ENCODE measurements at places on chromosomes 7 and 10.

DNA sequence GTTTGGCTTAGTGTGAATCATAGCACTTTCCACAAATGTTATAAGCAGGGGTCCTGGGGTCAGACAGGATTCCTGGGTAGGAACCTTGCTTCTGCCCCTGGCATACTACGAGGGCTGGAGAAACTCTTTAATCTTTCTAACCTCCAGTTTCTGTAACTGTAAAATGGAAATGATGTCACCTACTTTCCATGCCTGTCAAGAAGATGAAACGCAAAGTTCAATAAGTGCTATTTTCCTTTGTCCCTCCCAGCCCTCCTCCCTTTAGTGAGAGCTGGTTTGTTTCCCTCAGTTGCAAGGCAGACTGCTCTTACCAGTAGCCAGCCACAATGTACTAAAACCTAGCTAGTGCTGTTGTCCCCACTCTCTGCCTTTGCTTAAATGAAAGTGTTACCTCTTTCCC, 117.1 kb upstream of the HPS1 start:
- no peak for DNase-seq

- DNase-seq: no peak
Observed at GRCh38 chr7:44224080-44224973, 23.5 kb downstream of the YKT6 start.

DNA sequence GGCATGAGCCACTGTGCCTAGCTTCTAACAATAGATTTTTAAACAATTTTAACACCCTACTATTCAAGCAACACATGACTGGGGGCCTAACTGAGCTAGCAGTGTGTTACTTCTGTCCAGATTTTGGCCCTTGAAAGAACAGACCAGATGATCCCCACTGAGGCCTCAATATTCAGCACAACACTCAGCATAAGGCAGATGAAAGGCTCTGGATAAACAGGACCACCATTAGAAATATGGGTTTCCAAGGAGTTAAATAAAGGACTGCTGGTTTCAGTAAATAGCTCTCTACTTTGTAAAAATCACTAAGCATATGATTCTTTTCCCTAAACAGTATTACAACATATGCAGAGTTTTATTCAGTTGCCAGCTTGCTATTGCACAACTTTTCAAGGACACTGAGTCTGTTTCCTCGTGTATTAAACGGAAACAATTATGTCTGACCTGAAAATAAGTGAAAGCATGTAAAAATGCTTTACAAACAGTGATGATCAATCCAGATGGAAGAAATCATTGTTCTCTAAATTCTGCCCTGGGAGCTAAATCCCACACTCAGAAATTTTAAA, 23.8 kb upstream of the FZD1 start:
- DNase-seq: no peak

DNA sequence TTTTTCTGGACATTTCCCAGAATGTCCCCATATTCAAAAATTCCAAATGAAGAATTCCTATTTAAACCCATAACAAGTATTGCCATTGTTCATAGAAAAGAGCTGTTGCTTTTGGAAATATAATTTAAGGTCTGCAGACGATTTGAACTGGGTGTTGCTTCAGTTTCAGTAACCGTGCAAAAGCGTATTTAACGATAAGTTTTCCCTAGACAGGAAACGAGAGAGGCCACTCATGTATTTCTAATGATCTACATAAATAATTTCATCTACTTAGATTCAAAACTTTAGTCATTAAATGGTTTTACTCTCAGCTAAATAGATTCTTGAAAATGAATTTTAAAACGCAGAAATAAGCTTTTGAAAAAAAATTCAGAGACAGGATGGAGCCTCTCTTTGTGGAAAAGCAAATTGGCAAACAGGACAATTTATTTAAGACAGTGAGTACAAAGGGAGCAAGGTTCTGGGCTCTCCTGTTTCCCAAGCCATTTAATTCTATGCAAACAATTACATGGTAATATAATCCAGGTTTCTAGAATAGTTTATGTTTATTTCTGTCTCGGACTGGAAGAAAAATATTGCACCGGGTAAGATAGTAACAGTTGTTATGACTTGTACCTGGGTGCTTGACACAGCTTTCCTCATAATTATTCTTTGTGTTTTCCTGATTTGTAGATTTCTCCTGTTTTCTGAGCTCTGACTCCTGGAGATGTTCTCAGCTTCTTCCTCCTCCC, 263.0 kb downstream of the BAMBI start:
- DNase-seq: no peak

DNA sequence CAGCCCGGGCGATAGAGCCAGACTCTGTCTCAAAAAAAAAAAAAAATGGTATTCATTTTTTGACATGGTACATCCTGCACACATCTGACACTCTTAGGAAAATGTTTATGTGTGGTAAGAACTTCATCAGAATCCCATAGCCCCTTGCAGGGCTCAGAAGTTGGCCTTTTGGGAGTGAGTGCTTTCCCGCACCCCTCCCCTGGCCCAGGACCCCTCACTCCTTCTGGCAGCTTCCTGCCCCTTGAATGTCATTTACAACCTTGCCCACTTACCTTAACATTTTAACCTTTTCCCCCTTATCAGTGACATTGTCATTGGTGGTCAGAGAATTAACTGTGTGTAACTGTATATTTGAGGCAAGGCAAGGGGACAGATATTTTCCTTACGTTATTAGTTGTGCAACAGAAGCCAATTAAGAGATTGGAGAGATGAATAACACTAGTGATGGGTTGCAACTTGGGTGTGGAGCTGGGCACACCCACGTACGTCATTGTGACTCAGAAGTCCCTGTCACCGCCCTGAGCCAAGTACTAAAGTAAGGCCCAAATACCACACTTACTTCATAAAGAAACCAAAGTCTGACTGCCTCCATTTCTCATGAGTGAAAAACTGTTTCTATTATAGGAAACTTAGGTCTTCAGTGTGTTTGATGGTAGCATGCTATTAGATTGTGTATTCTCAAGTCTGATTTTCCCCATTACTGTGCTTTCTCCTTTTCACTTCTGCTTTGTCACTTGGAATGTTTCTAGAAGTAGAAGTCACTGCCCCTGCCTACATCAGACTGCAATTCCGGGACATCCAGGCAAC, 31.6 kb downstream of the OGDH start:
- DNase-seq: no peak

- DNase-seq: no peak
Observed at GRCh38 chr7:18659746-18660145, 164.2 kb downstream of the HDAC9 start.

DNA sequence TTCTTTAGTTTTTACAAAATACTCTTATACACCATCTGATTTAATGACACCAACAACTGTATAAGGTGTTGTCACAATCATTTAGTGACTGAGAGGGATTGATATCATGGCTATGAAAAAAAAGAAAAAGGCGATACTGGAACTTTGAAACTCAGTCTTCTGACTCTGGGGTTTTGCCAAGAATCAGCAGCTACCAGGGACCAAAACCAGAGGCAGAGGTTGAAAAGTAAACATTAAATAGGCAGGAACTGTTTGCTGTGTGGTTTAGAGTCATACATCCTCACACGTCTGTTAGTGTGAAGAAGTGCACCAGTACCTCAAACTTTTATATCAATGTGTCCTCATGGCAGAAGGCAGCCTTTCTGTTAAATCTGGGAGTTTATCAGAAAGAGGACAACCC, 19.9 kb upstream of the GGCT start:
- no peak for DNase-seq

DNA sequence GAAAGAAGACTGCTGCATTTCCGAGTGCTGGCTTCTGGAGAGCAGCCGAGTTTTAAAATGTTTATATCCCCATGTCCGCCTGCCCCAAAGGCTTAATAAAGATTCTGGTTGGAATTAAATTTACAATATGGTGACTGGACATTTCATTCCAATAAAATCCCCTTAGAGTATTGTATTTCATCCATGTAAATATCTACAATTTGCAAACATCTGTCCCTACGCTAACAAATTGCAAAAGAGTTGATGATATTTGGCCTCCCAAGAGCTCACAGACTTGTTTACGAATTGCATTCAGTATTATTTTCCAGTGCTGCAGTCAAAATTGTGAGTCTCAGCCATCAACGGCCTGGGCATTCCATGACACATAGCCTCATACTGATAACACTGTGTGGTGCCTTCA, 50.1 kb downstream of the PLEKHS1 start:
- no peak for DNase-seq

DNA sequence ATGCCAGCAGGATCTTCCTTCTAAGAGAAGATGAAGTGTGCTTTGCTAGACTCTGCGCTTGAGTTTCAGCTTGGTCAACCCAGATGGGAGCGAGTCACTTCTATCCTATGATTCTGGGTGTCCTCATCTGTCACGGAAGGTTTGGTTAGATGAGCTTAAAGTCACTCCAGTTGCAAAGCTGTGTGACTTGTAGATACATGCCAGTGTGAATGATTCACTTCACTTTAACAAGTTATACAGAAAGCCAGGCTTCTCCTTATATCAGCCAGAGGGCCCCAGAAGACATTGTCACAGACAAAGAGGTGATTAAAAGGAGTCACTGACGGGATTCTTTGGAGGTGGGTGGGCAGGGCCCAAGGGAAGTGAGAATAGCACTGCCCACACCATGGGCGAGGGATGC, 122.6 kb upstream of the PFKP start:
- DNase-seq: no peak

DNA sequence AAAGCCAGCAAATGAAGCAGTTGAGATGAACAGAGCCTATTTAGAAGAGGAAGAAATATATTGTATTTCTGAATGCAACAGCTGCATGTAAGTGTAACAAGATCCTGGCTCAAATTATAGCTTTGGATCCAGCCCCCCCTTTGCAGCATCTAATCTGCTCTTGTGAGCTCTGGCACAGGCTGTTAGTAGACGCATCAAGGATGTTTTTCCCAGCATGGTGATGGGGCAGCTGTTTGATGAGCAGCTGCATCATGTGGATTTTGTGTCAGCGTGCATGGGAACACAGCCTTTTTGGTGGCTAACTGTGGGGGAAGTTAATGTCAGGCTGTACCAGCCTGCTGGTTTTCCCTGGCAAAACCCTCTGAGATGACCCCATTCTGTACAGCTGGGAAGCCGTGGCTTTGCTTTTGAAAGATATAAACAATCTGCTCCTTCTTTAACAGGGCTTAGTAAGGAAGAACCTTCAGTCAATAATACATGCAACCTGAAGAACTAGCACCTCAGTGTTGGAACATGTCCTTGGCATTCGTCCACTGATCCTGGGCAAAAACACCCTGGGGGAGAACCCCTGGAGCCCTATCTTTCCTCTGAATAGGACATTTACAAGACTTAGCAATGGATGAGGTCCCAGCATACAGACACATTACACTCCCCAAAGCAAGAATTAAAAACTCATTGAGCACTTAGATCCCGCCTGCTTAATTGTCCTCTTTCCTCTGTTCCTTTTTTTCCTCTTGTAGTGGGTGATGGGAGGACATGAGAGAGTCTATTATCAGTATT, 70.6 kb downstream of the NPS start:
- no peak for DNase-seq

GRCh38 chr10:114294549-114294948, 55.5 kb downstream of the VWA2 start:
- no peak for DNase-seq

DNA sequence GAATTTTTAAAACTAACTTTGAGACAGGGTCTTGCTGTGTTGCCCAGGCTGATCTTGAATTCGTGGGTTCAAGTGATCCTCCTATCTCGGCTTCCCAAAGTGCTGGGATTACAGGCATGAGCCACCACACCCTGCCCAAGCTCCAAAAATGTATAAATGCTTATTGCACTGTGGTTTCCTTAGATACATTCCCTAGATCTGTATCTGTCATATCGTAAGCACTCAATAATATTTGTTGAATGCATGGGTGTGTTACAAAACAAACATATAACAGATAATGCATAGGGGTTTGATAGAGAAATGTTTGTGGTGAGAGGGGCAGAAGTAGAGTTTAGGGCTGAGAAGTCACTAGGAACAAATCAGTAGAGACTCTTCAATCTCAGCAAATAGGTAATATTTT, 955.3 kb upstream of the C7orf33 start:
- DNase-seq: no peak

DNA sequence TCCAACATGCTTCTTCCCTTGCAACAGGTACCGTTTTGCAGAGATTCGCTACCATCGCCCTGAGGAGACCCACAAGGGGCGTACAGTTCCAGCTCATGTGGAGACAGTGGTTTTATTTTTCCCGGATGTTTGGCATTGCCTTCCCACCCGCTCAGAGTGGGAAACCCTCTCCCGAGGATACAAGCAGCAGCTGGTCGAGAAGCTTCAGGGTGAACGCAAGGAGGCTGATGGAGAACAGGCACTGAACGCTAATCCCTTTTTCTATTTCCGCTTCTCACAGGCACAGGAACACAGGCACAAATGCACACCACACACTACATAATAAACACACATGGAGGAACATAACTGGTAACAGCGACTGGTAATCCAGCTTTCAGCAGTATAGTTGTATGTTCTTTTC, 35.2 kb downstream of the CCAR1 start:
- no peak for DNase-seq

DNA sequence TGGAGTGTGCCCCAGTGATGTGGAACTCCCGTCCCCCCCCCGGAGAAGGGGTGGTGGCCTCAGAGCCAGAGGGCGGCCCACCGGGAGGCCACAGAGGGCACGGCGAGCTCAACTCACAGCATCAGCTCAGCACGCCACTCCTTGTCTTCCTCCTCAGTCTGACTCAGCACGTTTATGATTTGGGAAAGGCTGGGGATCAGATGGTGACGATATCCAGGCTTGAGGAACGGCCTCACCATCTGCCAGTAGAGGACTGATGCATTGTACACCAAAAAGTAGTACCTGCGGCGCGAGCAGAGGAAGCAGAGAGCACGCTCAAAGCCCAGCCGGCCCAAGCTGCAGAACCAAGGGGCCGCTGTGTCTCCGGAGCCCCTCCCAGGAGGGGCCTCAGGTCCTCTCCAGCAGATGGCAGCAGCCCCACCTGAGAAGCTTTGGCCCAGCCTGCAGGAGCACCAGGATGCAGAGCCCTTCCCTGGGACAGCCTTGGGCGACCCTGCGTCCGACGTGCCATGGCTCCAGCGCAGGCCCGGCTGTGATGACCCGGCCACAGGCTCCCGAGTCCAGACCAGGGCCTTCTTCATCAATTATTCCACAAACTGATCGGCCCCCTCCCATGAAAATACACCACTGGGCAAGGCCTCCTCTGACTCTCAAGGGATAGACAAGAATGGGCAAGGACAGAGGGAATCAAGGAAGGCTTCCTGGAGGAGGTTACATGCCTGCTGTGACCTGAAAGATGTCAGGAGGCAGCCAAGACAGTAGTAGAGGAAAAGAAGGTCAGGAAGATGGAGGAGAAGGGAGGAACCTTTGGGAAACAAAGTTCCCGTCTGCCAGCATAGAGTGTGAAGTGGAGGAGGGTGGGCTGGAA, 3.7 kb downstream of the CFAP46 start:
- no peak for DNase-seq

DNA sequence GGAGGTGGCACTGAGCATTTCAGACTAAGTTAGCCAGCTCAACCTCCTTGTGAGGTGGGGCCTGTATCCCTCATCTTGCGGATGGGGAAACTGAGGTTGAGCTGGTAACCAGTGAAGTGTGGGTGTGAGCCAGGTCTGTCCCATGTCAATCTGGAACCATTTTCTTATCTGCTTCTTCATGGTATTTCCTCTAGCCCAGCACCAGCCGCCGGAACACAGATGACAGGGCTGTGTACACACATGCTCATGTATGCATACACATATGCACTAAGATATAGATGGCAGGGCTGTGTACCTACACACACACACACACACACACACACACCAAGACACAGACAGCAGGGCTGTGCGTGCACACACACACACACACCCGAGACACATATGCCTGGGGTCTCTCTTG, 18.5 kb downstream of the RAMP3 start:
- DNase-seq: no peak

GRCh38 chr10:62690703-62691102, 113.8 kb upstream of the ADO start:
- no peak for DNase-seq

- DNase-seq: no peak
Observed at GRCh38 chr7:16708980-16709379, 44.6 kb upstream of the TSPAN13 start.
